Progenitor cell of endocrine pancreas (in vitro differentiated cells): ENCODE measurements at places on chromosomes 5 and 9. TPM values are rescaled to one million over a fixed set of nuclear protein-coding genes. Genes with fewer than 3 reads are reported as not detected.

Gene CDH6
- 132 and 173 TPM in 2 replicates for total RNA-seq

GRCh38 chr5:35117967-35118366, 70.2 kb upstream of the AGXT2 start:
- peaks cover 10% of the 10 kb centered on the region for H3K4me1 ChIP-seq
- no peak for DNase-seq
- no peak overlapping the region for H3K27ac ChIP-seq
- no peak overlapping the region for H3K4me3 ChIP-seq

DNA sequence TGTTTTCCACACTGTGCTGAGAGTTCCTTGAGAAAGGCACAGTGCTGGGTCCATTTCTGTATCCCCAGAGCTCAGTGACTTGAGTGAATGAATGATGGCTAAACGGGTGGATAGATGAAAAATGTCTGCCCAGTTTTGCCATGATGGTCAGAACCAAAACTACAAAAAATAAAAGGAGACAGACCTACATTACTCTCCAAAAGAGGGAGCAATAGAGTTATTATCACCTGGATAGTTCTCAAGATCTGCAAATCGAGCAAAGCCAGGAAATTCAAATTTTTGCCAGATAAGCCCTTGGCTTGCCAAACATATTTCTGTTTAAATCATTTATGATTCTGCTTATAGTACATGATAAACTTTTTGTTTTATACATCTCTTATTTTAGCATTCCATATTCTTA, 214.2 kb upstream of the ZNF462 start:
- H3K27me3 ChIP-seq, result no peaks in the 10 kb centered on the region
- DNase-seq, result no peak

DNA sequence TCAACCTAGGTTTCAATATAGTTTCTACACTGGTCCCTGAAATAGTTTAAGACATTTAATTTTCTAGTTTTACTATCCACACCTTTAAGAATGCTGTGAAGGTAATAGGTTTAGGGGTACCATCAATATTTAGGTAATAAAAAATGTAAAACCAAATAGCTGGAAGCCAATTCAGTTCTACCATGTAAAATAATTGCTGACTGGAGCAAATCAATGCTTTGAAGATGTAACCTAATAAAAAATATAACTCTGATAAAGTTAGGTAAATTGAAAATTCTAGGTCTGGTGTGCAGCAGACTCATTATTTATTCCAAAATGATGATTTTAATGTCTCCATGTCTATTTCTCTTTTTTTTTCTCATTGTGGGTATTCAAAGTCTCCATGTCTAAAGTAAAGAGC, 21.8 kb downstream of the CDH6 start:
- peaks cover 68% of the 10 kb centered on the region for H3K4me1 ChIP-seq
- no peaks in the 10 kb centered on the region for H3K27me3 ChIP-seq
- H3K36me3 ChIP-seq, result peaks cover 5% of the 10 kb centered on the region
- no peak overlapping the region for H3K4me3 ChIP-seq
- no peak for DNase-seq

Gene ADAMTS16
- 33.1 and 40.7 TPM in 2 replicates for total RNA-seq

- no peak overlapping the region for H3K27ac ChIP-seq
- H3K4me3 ChIP-seq, result no peak overlapping the region
- H3K36me3 ChIP-seq, result no peaks in the 10 kb centered on the region
- peaks cover 18% of the 10 kb centered on the region for H3K27me3 ChIP-seq
- H3K4me1 ChIP-seq, result peaks cover 14% of the 10 kb centered on the region
Measured at GRCh38 chr5:133260715-133261114, 208.9 kb downstream of the HSPA4 start.

Gene MYO10
- 81.6 and 88.0 TPM in 2 replicates for total RNA-seq
